ENCODE measurements at places on chromosomes 4 and X.

- no peak for DNase-seq
Observed at GRCh38 chr4:30696191-30696590, 24.0 kb upstream of the PCDH7 start.

GRCh38 chr4:91288702-91289311 lies 1015.0 kb upstream of the GRID2 start:
- DNase-seq, result no peak

GRCh38 chr4:42149004-42149403 lies 3.5 kb downstream of the BEND4 start:
- no peak for DNase-seq

DNA sequence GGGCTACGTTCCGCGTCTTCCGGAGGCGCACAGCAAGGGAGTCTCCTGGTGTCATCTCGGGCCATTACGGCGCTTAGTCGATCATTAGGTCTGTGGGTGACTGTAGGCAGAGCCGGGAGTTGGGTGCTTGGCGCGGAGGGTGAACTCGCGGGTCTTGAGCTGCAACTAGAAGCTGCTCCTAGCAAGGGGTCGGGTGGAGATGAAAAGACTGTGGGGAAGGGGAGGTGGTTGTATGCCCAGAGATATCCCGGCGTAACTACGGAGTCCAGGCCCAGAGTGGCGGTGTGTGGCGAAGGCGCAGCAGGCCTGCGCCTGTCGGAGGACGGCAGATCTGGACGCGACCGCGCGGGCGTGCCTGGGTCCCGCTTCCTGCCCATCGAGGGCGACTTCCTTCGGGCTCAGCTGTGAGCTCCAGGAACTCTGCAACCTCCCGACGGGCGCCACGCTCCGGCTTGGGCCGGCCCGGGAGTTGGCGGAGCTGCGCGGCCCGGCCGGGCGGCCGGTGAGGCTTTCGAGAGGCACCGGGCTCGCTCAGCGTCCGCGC lies 2.7 kb upstream of the NKX3-2 start:
- no peak for DNase-seq

DNA sequence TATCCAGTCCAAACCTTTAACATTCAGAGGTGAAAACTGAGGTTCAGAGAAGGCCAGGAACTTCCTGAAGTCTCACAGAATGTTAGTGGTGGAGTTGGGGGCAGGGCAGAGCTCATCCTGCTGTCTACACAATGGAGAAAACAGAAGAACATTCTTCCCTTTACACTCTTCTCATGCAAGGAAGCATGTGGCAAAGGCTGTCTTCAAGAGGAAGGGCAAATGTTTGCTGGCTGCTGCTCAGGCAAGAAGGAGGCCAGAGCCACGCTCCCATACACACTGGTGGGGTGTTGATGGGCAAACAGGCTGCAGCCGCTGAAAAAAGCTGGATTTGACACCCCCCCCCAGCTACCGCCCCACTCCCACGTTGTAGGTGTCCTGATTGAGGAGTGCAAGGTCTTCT lies 32.5 kb downstream of the HMGB3 start:
- DNase-seq, result no peak

DNA sequence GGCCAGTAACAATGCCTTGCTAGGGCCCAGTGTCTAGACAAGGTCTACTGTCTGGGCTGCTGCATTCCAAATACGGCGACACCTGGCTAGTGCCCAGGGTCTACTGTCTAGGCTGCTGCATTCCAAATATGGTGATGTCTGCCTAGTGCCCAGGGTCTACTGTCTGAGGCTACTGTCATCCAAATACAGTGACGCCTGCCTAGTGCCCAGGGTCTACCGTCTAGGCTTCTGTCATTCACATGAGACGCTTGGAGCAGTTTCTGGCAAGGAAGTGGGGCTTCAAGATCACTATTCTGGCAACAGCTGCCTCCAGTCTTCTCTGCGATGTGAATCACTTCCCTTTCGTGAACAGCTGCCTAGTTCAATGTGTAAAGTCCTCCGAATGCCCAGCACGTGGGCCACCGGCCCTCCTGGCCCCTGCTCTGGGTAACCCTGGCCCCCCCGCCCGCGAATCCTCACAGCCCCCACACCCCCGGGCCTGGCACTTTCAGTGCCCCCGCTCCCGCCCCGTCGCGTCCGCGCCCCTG lies 12.7 kb downstream of the ACOX3 start:
- DNase-seq, result peak; percentile 27

GRCh38 chrX:38975368-38975942 lies 174.2 kb downstream of the MID1IP1 start:
- DNase-seq, result no peak

DNA sequence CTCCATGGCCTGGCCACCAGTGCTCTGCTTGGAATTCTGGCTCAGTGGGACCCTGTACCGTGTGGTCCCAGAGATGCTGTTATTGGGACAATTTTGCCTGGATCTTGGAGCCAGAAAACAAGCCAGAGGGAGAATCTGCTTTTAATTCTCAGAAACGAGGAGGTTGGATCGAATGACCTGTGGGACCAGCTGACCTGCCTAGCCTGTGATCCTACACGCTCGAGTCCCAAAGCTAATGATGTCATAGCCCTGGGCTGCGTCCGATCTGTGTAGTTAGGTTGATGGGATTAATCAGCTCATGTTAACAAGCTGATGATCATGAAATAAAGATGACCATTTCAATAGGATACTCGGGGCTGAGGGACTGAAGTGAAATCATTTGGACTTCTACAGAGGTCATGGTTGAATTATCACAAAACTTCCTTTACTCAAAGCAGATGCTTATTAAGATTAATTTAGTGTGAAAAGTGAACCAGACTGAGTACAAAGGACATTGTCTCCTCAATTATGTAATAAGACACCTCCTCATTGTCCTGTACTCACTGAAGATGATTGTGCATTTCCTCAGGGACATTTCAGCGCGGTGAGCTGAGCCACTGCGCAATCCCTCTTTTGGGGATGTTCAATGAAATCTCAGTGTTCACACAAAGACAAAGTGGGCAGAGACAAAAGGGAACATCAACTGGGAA lies 51.9 kb upstream of the STX18 start:
- no peak for DNase-seq

- DNase-seq, result no peak
Observed at GRCh38 chr4:110271986-110272385, 73.6 kb upstream of the ELOVL6 start.

- no peak for DNase-seq
Observed at GRCh38 chr4:929096-929765, 2.9 kb downstream of the GAK start.

Data from GM04503 (cell line).